Germinal center (tissue), 1 donor: ENCODE measurements at places on chromosomes 6 and 20.

GRCh38 chr6:52371656-52372191, 9.8 kb downstream of the PAQR8 start:
- no peak for DNase-seq

DNA sequence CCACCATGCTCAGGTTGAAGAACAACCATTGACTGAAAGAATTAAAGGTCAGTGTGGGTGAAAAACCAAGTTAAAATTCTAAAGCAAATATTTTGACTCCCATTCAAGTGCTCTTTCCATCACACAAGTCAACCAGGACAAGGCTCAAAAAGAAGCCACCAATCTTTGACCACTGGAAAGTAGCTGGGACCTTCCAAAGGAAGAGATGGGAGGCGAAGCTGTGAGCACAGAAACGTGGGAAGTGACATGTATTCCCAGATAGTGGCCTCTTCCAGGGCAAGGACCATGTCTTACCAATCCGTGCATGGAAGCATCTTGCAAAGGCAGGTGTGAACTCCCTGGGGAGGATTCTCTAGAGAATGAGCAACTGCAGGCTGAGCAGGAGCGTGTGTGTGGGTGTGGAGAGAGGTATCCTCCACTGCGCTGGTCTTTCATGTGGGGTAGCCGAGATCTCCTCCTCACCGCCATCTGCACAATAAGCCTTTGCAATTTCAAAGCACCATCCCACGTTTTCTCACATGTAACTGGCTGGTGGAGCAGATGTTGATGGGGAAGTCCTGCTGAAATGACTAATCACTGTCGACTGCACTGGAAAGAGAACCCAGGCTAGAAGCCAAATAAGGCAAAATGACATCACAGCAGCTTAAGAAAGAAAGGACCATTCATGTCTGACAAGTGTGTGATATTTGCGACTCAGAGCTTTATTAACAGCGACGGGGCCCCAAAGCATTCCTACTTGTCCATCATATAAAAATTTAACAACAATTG, 189.4 kb upstream of the RREB1 start:
- DNase-seq, result no peak

- no peak for DNase-seq
These were observed 23.6 kb upstream of the MDFI start for GRCh38 chr6:41614715-41615114.

DNA sequence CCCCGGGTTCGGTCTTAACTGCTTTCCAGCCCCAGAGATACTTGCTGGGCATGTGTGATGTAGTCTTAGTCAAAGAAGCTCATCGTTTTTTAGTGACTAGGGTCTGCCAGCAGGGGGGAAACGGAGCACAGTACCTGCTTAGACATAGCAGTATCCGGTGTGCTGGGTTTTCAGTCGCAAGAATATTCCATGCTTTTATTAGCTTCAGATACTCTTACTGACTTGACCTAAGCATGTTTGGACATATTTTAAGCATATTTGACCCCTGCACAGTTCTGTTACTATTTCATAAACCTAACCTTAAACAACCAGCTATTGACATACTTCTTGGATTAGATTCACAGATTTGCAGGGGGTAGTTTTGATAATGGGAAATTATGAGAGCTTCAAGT, 3.0 kb downstream of the E2F3 start:
- peak; percentile 66 for DNase-seq
